ENCODE measurements at places on chromosomes 12 and 14. TPM values are rescaled to one million over a fixed set of nuclear protein-coding genes. Genes with fewer than 3 reads are reported as not detected.

DNA sequence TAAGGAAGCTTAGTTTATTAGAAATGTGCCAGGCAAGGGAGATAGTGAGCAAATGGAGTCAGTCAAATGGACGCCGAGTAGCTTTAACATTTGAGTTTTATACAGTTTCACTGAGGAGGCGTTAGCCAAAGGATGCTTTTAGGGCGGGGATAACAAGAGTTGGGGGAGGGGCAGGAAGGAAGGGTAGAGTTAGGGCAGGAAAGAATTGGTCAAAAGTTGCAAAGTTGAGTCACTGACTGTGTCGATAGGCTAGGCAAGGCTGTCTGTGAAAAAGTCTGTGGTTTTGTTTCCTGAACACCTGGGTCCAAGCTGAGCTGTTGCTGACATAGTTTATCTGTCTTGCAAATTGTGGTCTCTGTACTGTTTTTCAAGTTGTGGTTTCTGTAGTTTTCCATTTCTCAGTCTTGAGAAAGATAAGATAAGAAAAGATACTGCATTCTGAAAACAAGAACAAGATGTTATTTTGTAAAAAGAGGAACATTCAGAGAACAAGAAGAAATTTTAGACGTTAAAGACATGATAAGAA lies 62.6 kb upstream of the RESF1 start:
- no peaks in the 10 kb centered on the region for H3K27me3 ChIP-seq
- H3K4me1 ChIP-seq, result peaks cover 57% of the 10 kb centered on the region
- H3K4me3 ChIP-seq, result peak overlapping the region; percentile 50
- peak; percentile 90 for DNase-seq
- H3K36me3 ChIP-seq, result peaks cover 58% of the 10 kb centered on the region

GRCh38 chr14:97113339-97113738 lies 316.2 kb downstream of the VRK1 start:
- no peaks in the 10 kb centered on the region for H3K4me1 ChIP-seq
- H3K27me3 ChIP-seq, result peaks cover 3% of the 10 kb centered on the region
- no peak for DNase-seq
- H3K36me3 ChIP-seq, result peaks cover 4% of the 10 kb centered on the region

DNA sequence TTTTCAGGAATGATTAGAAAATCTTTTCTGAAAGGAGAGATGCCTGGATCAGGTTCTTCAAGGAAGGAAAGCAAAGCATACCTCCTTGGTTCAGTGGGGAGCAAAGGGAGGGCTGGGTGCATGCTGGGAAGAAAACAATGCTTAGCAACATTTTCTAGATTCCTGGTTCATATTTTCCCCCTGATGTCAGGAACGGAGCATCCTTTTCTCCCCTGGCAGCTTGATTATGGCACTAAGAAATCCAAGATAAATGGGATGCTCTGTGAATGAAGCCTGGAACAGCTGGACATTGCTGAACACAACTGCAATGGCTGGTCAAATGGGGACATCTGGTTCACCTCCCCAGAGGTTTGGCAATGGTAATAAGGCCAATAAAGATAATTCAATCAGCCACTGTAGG lies 50.9 kb downstream of the KCNA5 start:
- H3K27ac ChIP-seq, result no peak overlapping the region
- no peak overlapping the region for H3K4me3 ChIP-seq
- no peaks in the 10 kb centered on the region for H3K4me1 ChIP-seq
- DNase-seq, result no peak
- no peaks in the 10 kb centered on the region for H3K36me3 ChIP-seq

GRCh38 chr12:1325666-1326065 lies 268.7 kb downstream of the FBXL14 start:
- DNase-seq, result no peak
- peaks cover 9% of the 10 kb centered on the region for H3K36me3 ChIP-seq
- H3K27me3 ChIP-seq, result no peaks in the 10 kb centered on the region
- H3K4me3 ChIP-seq, result no peak overlapping the region

GRCh38 chr12:25825446-25825845 lies 133.0 kb upstream of the RASSF8 start:
- no peak overlapping the region for H3K27ac ChIP-seq
- H3K4me1 ChIP-seq, result no peaks in the 10 kb centered on the region
- no peak overlapping the region for H3K4me3 ChIP-seq
- DNase-seq, result no peak

DNA sequence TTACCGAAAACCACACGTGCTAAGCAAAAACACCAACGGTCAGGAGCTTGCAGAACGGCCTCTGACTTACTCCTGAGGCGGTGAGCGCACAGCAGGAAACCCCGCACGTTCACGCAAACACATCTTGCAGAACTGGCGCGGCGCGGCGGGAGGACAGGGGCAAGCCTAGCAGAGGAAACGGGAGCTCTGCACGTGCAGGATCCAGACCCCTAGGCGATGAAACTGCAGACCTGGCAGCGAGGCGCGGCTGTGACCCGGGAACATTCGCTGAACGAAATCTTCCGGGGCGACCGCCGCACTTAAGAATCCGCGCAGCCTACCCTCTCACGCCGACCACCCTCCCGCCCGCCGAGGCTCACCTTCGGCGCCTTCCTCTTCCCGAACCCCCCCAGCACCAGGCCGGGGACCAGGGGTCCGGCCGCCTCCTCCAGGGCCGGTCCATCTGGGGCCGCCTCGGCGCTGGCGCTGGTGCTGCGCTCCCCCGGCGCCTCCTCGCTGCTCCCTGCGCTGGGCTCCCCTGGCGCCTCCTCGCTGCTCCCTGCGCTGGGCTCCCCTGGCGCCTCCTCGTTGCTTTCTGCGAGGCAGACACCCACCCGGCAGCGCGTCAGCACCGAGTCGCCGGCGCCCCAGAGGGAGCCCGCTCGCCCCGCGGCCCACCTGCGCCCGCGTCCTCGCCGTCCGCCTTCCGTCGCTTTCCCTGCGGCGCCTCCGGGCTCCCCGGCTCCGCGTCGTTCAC lies 615 bp downstream of the DDX51 start:
- H3K4me3 ChIP-seq, result peak overlapping the region; percentile 88
- no peaks in the 10 kb centered on the region for H3K27me3 ChIP-seq
- H3K27ac ChIP-seq, result peak overlapping the region; percentile 86

DNA sequence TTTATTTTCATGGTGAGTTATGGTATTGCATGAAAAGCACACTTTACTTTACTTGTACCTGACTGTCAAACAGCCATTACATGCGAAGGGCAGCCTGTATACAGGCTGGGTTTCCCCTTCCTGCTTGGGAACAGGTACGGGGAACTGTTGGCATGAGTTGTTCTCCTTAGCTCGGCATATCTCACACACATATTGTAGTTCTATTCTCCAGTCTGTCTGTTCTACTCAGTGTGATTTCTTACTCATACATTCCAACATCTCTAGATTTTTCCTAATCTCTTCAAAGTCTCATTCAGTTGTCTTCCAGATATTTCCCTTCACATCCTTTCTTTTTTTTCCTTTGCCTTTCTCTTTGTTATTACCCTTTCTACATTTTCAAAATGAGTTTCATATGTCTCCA lies 83.9 kb downstream of the HMGA2 start:
- no peaks in the 10 kb centered on the region for H3K36me3 ChIP-seq
- H3K27me3 ChIP-seq, result peaks cover 14% of the 10 kb centered on the region
- H3K4me3 ChIP-seq, result no peak overlapping the region
- no peaks in the 10 kb centered on the region for H3K4me1 ChIP-seq

DNA sequence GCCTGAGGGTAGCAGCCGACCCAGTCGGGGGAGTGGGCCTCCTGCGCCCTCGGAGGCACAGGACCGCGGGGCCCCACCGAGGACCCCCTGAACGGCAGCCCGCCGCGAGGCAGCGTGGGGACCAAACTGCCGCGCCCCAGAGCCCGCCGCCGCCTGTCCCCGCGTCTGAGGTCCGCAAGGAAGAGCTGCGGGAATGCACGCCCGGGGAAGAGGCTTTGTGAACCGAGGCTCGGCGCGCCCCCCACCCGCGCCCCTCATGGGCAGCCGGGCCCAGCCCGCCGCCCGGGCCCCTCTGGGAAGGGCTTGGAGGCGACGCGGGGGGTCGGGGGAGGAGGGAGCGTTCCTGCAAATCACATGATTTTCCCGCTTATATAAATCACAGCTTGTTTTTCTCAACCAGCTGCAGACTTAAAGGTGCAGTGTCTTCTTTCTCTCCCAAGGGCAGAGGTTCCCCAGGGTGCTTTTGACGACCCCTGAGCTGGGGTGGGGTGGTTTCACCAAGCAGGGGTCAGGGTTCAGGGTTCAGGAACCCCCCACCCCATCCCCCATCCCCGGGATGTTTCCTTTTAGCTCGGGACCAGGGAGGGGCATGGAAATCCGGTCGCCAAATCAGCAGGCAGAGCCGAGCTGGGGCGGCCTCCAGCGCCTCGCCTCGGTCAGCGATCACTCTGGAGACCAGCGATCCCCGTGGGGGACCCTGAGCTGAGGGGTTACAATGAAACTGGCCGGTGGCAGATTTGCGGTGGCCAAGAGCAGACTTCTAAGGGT lies 44.7 kb upstream of the ATP23 start:
- H3K36me3 ChIP-seq, result no peaks in the 10 kb centered on the region
- peak overlapping the region; percentile 59 for H3K4me3 ChIP-seq
- H3K27ac ChIP-seq, result peak overlapping the region; percentile 74
- no peaks in the 10 kb centered on the region for H3K27me3 ChIP-seq
- H3K4me1 ChIP-seq, result peaks cover 52% of the 10 kb centered on the region

- no peaks in the 10 kb centered on the region for H3K4me1 ChIP-seq
- no peak for DNase-seq
- no peak overlapping the region for H3K4me3 ChIP-seq
- no peaks in the 10 kb centered on the region for H3K36me3 ChIP-seq
Observed at GRCh38 chr14:67441256-67441655, 29.3 kb upstream of the PLEK2 start.

- peak overlapping the region; percentile 85 for H3K4me3 ChIP-seq
- H3K27ac ChIP-seq, result peak overlapping the region; percentile 95
- DNase-seq, result no peak
- peaks cover 22% of the 10 kb centered on the region for H3K36me3 ChIP-seq
- no peaks in the 10 kb centered on the region for H3K27me3 ChIP-seq
Observed at GRCh38 chr12:112907415-112908157, 824 bp downstream of the OAS1 start.

GRCh38 chr12:46938071-46938678 lies 112.4 kb upstream of the SLC38A4 start:
- H3K27me3 ChIP-seq, result peaks cover 16% of the 10 kb centered on the region
- no peaks in the 10 kb centered on the region for H3K4me1 ChIP-seq
- no peak overlapping the region for H3K4me3 ChIP-seq

GRCh38 chr14:21168055-21168454 lies 12.2 kb upstream of the OR5AU1 start:
- no peak for DNase-seq
- H3K27ac ChIP-seq, result no peak overlapping the region
- H3K4me3 ChIP-seq, result no peak overlapping the region
- H3K4me1 ChIP-seq, result no peaks in the 10 kb centered on the region
- peaks cover 11% of the 10 kb centered on the region for H3K27me3 ChIP-seq
- no peaks in the 10 kb centered on the region for H3K36me3 ChIP-seq

- no peak for DNase-seq
- no peak overlapping the region for H3K27ac ChIP-seq
- H3K36me3 ChIP-seq, result no peaks in the 10 kb centered on the region
- H3K27me3 ChIP-seq, result no peaks in the 10 kb centered on the region
- peaks cover 21% of the 10 kb centered on the region for H3K4me1 ChIP-seq
Observed at GRCh38 chr14:56199982-56200577, 81.9 kb downstream of the PELI2 start.

DNA sequence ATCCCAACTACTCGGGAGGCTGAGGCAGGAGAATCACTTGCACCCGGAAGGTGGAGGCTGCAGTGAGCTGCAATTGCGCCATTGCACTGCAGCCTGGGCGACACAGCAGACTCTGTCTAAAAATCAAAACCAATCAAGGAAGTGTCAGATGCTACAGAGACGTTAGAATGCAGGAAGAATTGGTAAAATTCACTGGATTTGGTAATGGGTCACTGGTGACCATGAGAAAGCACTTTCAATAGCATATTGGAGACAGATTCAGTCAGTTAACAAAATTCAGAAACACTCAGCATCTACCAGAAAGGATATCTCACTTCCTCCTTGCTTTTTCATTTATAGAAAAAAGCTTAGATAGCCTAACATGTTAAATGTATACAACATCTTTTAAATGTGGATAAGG lies 17.5 kb downstream of the BIN2 start:
- H3K4me1 ChIP-seq, result peaks cover 38% of the 10 kb centered on the region
- DNase-seq, result no peak
- H3K36me3 ChIP-seq, result peaks cover 39% of the 10 kb centered on the region
- H3K27me3 ChIP-seq, result no peaks in the 10 kb centered on the region
- H3K4me3 ChIP-seq, result no peak overlapping the region

Gene SDSL
- total RNA-seq, result 1.5 TPM

All from activated CD4-positive, alpha-beta T cell treated with anti-CD3 and anti-CD28 coated beads for 36 hours (primary cell).